ENCODE measurements at places on chromosomes 1 and 21.

DNA sequence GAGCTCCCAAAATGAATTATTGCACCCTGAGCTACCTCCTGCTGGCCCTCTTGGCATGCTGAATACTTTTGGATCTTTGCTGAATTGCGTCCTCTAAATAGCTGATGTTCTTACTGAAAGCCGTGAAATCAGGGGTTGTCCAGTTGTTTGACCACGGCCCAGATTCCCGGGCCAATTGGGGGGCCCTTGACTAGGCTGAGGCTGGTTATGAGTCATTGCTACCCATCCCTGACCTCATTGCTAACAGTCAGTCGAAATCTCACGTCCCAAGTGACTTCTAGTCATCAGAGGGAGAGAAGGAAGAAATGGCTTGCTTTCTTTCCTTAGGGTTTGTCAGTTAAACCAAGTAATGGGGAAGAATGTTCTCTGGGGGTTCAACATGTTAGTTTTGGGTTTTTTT lies 37.4 kb downstream of the SMYD2 start:
- no peak for DNase-seq

GRCh38 chr1:203944651-203945404 lies 83.4 kb downstream of the SNRPE start:
- DNase-seq: no peak

DNA sequence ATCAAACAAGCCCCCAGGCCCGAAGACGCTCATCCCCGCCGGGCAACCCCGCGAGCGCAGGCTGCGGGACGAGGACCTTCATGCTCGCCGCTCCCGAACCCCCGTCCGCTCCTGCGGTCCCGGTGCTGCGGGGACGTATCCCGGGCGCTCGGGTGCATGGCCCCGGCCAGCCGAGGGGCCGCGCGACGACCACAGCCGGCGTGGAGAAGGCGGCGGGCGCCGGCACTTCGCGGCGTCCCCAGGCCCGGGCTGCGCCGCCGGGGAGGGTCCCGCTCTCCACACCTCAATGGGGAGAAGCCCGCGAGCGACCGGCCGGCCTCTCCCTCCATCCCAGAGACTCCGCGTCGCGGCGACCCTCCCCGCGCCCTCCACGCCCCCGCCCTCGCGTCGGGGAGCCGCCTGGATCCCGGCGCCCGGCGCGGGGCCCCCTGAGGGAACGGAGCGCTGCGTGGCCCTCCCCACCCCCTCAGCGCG lies 401 bp downstream of the ERRFI1 start:
- peak; percentile 24 for DNase-seq

DNA sequence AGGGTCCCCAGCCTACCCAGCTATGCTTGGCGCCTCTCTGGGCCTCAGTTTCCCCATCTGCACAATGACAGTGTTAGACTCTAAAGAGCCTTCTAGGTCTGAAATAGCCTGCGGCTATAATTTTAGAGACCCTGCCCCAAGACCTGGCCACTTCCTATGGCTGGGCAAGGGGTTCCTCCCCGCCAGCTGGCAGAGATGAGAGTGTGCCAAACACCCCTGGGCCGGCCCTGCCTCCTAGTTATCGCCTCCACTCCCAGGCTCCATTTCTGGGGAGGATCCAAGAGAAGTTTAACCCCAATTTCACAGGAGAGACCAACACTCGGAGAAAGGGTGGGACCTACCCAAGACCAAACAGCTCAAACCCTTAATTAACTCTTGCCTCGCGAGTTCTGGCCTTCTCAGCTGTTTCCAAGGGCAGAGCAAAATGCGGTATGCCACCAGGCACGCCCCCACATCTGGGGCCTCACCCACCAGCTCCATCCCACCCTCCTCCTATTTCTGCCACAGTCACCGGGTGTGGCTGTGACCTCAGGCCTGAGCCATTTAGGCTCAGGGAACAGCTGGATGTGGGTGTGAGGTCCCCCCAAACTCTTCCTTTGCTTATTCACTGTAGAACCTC lies 35.7 kb downstream of the TTC39A start:
- no peak for DNase-seq

DNA sequence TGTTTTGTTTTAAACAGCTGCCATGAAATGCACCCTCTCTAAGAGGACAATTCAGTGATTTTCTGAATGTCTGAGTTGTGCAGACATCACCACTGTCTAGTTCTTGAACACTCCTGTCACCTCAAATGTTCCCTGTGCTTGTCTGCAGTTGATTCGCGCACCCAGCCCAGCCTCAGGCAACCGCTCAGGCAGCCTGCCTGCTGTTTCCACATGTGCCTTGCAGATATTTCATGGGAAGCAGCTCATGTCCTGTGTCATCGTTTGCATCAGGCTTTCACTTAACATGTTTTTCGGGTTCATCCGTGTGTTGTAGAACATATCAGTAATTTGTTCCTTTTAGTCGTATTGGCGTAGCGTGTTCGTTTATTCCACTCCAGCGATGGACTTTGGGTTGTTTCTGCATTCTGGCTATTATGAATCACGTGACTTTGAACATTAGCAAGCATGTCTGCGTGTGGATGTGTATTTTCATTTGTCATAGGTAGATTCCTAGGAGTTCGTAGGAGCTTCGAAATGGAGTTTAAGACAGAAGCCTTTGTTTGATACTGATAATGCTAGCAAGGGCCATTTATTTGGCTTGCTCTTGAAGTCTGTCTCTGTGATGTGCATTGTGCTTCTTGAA lies 12.1 kb downstream of the ADARB1 start:
- no peak for DNase-seq

- no peak for DNase-seq
These were observed 5.3 kb upstream of the TFF2 start for GRCh38 chr21:42356046-42356445.

- DNase-seq: peak; percentile 75
These were observed 2.5 kb downstream of the ATP1B1 start for GRCh38 chr1:169108863-169109560.

- no peak for DNase-seq
These were observed 19.9 kb upstream of the DISC1 start for GRCh38 chr1:231606712-231607111.

GRCh38 chr1:201708085-201708512 lies 120.9 kb upstream of the IPO9 start:
- peak; percentile 39 for DNase-seq

GRCh38 chr21:35026617-35027562 lies 22.2 kb downstream of the RUNX1 start:
- peak; percentile 92 for DNase-seq

DNA sequence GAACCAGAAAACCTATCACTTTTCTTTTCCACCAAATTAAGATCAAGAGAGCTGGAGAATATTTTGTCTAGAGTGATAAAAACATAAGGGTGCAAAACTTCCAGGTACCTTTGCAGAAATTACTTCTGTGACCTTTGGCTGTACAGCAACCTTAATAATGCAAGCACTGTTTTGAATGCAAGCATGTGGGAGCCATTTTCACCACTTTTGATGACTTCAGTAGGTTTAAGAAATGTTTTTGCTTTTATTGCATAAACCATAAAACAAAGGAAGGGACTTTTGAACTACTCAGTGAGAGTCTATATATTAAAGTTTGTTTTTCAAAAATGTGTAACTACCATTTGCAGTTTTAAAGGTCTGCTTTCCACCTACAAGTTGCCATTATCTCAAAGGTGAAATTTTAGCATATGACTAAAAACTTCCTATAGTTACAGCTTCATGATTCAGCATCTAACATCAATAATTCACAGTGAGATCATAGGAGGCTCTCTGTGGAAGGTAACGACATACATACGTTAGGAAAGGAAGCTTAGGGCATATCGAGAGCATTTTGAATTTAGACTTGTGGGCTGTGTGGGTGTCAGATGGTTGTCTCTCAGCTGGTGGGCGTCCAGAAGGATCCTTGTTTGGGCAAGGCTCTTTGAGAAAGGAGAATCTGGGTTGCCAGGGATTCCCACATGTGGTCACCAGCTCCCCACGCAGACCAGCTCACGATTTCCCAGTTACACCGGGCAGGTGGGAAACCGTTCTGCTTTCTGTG lies 1.1 kb upstream of the GADD45A start:
- DNase-seq: peak; percentile 80

GRCh38 chr1:206580438-206581113 lies 31.7 kb downstream of the EIF2D start:
- DNase-seq: no peak

DNA sequence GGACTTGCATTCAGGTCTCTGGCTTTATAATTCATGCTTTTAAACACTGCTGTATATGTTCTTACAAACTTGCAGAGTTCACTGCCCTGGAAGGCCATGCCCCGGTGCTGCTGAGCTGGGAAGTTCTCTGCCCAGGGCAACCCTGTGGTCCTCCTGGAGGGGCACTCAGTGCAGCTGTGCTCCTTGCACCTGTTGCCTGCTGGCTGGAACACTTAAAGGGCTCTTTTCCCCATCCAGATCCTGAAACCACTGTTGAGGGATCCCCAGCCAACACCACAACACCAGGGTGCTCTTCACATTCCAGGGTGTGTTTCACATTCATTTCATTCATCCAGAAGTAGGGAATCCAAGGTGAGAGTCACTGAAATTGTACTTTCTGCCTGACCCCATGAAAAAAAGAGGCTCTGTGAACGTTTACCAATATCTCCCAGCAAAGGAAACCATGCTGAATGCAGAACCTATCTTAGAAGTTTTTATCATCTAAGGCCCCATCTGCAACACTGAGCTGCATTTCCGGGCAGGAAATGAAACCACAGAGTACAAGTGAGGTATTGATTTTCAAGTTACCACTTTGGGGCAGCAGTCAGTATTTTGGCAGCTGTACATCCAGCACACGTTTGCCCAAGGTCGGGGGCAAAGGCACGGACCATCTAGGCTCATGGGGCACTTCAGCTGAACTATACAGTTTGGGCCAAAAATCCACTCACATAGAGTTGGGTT lies 16.4 kb upstream of the KIAA0040 start:
- DNase-seq: no peak

GRCh38 chr1:36919491-36920145 lies 114.7 kb downstream of the GRIK3 start:
- DNase-seq: no peak

DNA sequence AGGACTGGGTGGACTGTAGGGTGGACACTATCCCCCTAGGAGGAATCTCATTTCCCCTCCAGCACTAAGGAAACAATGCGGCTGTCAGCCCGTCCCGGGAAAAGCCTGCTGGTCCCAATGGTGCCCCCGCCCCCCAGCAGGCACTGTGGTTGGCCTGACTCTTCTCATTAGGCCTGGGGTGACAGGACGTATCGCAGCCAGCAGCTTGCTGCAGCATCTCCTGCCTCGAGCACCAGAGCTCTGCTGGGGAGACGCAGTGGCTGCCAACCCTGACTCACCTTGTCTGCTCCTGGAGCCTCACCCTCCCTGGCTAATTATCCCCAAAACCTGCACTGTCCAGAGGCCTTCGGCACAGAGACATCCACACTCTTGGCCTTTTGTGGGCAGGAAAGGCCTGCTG lies 115.1 kb upstream of the GJB5 start:
- no peak for DNase-seq

GRCh38 chr1:231272880-231273279 lies 31.9 kb downstream of the GNPAT start:
- no peak for DNase-seq

DNA sequence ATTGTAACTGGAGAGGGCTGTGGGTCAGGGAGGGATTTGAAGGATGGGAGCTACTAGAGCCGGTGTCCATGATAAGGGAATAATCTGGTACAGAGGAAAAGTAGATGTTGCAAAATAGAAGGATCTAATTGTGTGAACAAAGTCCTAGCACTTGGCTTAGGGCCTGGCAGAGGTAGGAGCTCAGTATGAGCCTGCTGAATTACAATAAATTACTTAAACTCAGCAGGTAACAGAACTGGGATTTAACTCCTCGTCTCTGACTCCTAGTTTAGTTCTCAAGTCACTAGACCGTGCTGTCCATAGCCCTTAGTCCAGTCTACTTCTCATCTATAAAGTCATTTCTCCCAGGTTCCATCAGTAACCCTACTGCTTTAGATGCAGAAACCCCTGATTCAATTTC lies 120.2 kb downstream of the LRRC53 start:
- no peak for DNase-seq

- DNase-seq: peak; percentile 31
These were observed 12.0 kb upstream of the RHBG start for GRCh38 chr1:156356875-156357534.

DNA sequence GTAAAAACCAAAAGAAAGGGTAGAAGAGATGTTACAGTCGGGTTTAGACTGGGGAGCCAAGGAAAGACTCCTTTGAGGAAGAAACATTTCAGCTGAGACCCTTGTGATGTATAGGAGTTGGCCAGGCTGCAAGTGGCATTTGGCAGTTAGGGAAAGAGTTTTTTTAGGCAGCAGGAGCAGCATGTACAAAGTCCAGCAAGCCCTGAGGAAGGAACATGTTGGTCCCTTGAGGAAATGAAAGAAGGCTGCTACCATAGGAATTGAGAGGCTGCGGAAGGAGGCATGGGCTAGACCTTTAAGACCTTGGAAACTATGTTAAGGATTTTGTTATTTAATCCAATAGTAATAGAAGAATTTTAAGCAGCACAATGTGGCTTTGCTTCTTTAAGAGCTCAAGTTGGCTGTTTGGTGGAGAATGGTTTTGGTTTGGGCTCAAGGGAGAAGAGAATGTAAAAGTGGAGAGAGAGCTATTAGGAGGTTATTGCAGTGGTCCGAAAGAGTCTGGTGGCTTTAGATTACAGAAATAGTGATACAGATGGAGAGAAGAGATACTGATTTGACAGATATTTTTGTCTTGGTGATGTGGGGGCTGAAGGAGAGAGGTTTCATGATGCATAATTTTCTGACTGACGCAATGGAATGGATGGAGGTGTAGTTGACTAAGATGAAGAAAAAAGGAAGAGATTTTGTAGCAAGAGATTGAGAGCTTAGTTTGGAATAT lies 26.6 kb downstream of the SMAP2 start:
- DNase-seq: peak; percentile 43

DNA sequence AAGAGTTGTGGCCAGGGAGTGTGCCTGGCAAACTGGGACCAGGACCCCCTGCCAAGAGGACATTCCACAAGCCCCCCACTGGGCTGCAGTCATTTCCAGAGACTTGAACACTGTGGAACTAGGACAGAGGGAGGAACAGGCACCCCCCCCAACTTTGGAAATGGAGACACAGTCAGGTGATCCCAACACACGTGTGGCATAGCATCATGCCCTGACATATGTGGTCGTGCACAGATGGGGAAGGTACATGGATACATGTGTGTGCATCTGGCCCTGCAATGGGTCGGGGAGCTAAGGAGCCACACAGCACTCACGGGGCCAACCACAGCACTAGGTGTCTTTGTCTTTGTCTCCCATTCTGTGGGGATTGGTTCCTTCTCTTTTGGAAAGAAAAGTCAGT lies 6.6 kb upstream of the TFF3 start:
- no peak for DNase-seq

- DNase-seq: no peak
These were observed 135.7 kb downstream of the PRDM16 start for GRCh38 chr1:3204725-3205124.

- DNase-seq: peak; percentile 13
These were observed 93.9 kb upstream of the KCNA3 start for GRCh38 chr1:110768605-110769004.

DNA sequence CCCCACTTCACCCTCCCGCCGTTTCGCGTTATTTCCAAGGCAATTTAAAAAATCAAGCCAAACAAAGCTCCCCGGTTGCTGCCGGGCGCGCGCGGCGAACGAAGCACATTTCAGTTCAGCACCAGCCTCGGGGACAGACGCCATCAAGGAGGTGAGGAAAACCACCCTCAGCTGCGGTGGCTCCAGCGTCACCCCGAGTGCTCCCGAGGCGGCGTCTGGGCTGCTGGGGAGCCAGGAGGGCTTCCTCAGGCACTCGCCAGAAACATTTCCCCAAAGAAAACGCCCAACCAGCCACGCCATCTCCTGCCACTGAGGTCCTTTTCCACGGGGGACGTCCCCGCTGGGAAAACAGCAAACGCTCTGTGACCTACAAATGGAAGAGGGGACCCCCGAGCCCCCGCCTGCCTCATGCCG lies 623 bp downstream of the GNG4 start:
- peak; percentile 65 for DNase-seq

- peak; percentile 83 for DNase-seq
These were observed 2.0 kb downstream of the CFAP45 start for GRCh38 chr1:159897962-159898361.

All from suppressor macrophage (primary cell).